ENCODE measurements at places on chromosomes 5 and 9.
A peak's percentile ranks its signal among the peaks of the same experiment; 100 is the strongest.

- no peak for DNase-seq
Measured at GRCh38 chr9:89376741-89377351, 58.5 kb downstream of the SECISBP2 start.

DNA sequence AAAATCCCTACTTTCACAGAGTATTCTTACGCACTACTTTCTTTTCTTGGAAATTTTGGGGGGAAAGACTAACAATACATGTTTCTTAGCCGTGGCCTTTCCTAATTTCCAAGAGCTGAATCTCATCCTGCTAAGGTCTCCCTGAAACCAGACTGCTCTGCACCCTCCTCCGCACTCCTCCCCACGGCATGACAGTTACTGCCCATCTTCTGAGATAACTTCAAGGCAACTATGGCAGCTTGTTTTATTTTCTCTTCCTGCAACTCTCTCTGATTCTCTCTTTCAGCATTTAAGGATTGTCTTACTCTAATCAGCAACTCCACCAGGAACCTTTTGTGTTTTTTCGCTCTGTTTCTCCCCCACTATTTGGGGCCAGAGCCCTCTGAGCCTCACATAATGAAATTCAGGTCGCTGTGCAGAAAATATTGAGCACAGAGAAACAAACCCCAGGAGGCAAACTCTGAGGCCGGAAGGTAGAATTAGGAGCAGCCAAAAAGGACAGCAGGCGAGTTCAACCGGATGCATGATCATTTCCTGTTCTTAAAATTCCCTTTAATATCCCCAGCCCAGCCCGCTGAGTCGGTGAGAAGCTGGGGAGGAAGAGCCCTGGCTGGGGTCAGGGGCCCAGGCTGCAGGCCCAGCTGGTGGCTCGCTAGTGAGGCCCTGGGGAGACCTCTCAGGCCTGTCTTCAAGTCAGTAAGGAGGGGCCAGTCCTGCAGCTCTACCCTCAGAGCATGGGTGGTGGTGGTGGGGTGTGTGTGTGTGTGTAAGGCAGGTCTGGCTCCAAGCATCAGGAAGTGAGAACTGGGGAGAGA lies 213.6 kb upstream of the S1PR3 start:
- DNase-seq: no peak

- DNase-seq: no peak
Measured at GRCh38 chr9:16715404-16715803, 155.1 kb downstream of the BNC2 start.

DNA sequence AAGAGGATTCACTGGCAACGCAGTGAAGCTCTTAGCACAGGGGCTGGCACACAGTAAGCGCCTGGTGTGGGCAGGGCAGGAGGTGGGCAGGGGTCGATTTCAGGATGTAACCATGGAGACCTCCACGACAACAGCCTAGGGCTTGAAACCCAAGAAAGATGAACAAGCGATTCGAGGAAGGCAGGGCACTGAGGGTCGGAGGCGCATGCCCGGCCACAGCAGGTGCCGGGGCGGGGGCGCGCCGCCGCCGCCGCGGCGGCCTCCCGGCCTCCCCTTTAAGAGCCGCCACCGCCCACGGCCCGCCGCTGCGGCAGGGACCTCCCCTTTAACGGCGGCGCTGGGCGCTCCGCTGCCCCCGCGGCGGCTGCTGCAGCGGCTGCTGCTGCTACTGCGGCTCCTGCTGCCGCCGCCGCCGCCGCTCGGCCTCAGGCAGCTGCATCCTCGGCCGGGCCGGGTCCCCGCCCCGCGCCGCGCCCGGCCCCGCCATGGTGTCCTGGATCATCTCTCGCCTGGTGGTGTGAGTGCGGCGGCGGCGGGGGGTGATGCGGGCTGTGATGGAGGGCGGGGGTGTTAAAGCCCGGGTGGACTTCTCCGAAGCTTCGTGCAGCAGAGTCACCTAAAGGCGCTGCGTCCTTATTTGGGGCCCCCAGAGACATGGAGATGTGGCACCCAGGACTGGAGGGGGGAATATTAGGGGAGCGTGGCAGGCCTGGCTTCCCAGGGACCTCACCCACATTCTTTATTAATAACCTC lies at the start of gene REEP2:
TSS of gene REEP2 (plus strand) at position 334 of the 753 bp plus-strand sequence. CDS start at position 486, 152 bp downstream.
- DNase-seq: peak; percentile 80

GRCh38 chr9:113570749-113571711 lies 107.5 kb downstream of the RGS3 start:
- no peak for DNase-seq

DNA sequence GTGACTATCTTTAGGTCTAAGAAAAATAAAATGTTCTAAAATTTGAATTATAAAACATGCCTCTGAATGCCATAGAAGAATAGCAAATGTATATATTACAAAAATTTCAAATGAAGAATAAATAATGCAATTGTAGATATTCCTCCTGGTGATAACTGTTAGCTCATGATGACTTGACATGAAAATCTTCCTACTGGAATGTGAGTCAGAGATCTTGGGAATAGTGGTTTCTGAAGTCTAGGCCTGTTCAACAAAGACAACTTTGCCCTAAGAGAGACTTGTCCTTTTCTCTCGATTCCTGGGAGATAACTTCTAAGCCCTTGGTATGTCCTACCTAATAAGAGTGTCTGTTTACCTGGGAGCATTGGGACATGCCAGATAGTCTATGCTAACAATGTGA lies 746.3 kb upstream of the RIOK2 start:
- DNase-seq: no peak

- no peak for DNase-seq
Measured at GRCh38 chr5:118397236-118397635, 591.1 kb downstream of the DTWD2 start.

DNA sequence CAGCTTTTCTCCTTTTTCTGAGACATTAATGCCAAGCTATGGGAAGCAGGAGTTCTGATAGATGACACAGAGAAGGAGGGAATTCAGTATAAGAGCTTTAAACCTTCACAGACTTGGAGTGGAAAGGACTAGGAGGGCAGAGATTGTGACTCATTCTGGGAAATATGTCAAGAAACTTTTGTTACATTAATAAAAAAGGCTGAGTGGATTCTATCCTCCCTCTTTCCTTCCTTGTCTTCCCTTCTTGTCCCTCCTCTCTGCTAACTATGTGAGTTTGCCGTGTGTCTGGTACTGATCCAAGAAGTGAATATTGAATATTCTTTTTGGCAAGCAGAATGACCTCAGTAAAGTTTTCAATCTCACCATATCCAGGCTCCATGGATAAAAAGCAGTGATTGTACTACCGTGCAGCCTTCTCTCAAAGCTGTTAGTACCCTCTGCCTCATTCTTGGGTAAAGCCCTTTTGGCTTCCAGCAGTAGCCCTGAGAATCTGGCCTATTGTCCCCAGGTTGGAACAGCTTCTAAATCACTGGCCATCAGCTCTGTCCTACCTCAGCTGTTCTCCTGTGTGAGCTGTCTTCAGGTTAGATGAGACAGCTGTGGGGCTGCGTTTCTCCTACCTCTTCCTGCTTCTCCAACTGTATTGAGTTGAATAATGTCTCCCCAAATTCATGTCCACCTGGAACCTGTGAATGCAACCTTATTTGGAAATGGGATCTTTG lies 73.9 kb downstream of the ATG10 start:
- no peak for DNase-seq

DNA sequence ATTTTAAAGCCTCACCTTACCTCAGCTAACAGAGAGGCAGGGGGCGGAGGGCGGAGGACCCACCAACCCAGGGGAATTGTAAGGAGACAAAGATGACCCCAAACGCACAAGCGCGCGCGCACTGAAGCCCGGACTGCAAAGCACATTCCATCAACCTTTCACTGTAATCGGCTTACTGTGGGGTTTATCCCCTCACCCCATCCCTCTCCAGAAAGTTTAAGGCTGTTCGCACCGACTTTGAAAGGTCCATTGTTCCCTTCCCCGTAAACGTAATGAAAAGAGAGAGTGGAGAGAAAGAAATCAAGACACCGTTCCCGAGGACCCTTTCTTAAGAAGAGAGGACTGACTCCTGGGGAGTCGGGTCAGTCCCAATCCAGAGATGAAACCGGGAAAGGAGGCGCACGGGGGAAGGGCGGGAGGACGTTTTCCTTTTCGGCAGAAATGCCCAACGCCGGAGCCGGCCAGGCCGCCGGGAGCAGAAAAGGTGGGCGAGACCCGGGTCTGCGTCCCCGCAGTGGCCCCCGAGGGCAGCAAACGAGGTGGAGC lies 464 bp downstream of the CEMIP2 start:
- peak; percentile 9 for DNase-seq

GRCh38 chr9:128626181-128626580 lies 30.5 kb downstream of the DYNC2I2 start:
- no peak for DNase-seq

- DNase-seq: no peak
Measured at GRCh38 chr5:176633598-176633997, 3.1 kb downstream of the EIF4E1B start.

GRCh38 chr5:129244478-129244877 lies 149.9 kb downstream of the ISOC1 start:
- no peak for DNase-seq

DNA sequence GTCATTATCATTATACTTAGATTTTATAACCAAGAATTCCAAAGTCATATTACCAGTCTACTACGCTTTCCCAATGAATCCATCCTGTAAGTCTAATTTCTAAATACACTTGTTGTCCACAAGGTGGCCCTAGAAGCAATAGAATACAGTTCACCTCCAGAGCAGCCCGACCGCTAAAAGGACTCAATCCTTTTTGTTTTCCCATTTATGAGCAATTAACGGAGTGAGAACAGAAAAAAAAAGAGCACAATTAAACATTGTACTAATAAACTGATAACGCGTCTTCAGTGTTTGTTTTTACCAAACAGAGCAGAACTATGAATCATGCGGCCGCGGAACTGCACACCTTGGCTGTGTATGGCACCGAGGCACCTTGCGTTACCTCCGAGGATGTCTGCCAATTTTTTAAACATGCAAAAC lies 160.7 kb upstream of the DAPK1 start:
- DNase-seq: peak; percentile 51

DNA sequence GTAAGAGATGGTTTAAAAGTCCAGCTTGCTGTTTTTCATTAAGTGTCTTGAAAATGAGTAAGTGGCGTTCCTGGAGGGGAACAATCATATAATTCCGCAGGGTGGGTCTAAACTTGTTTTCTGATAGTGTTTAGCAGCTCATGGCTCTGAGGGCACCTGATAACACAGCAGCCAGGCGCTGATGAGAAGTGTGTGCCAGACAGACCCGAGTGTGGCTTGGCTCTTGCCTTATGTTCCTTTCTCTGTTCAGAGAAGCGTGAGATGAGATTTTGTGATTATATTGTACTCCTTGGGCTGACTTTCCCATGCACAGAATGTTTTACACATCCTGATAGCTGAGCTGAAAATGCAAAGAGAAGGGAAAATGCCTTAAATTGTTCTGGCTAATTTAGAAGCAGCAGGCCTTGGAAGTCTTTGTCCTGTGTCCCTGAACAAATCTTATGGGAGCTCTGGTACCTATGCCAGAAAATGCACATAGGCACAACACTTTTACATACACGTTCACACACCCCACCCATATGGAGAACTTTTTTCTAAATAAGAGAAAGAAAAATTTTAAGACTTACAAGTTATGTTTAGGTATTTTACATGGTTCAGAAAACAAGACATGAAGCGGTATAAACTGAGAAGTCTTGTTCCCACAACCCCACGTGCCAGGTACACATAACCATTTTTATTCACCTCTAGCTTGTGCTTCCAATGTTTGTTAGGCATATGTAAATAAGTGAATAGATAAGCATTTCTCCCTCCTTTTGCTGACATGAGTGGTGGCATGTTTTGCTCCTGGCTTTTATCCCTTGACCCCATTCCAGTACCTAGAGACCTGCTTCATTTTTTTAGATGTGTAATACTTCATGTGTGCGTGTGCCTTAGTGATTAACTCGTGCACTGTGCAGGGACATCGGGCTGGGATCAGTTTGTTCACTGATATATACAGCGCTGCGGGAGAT lies 152.2 kb upstream of the OTULINL start:
- peak; percentile 49 for DNase-seq

DNA sequence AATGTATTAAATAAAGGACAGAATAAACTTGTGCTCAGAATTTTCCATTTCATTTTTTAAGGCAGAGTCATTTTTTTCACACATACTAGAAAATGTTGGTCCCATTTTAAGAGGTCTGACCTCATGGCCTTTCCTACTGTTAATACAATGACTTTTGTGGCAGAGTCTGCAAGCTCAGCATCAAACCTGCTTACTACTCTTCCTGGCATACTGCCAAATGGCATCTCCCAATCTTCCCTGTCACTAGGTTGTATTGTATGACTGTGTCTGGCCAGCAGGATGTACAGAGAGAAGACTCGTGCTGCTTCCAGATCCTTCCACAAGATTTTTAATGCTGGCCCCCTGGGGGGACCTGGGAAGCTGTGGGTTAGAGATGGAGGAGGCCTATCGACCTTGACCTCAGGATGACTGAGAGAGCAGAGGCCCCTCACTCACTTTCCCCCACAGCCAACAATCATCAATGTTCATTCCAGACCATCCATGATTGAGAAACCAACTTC lies 64.7 kb downstream of the BARX1 start:
- no peak for DNase-seq

DNA sequence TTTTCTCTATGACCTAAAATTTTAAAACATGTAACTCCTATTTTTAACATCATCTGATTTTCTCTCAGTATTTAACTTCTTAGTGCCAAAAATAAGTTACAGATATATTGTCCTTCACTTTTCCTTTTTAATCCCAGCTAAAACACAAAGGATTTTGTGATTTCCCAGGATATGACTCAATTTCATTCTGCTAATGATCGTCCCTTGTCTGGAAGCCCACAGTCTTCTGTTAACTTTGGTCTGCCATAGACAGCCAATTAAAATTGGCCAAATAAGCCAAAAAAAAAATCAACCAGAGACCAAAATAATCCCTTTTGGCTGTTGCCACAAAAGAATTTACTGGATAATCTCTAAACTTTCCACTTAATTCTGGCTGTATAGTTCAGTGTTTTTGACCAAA lies 124.5 kb upstream of the FST start:
- DNase-seq: no peak

- no peak for DNase-seq
Measured at GRCh38 chr9:76431601-76432000, 27.4 kb upstream of the GCNT1 start.

GRCh38 chr5:137738947-137739346 lies 3.1 kb upstream of the KLHL3 start:
- no peak for DNase-seq

DNA sequence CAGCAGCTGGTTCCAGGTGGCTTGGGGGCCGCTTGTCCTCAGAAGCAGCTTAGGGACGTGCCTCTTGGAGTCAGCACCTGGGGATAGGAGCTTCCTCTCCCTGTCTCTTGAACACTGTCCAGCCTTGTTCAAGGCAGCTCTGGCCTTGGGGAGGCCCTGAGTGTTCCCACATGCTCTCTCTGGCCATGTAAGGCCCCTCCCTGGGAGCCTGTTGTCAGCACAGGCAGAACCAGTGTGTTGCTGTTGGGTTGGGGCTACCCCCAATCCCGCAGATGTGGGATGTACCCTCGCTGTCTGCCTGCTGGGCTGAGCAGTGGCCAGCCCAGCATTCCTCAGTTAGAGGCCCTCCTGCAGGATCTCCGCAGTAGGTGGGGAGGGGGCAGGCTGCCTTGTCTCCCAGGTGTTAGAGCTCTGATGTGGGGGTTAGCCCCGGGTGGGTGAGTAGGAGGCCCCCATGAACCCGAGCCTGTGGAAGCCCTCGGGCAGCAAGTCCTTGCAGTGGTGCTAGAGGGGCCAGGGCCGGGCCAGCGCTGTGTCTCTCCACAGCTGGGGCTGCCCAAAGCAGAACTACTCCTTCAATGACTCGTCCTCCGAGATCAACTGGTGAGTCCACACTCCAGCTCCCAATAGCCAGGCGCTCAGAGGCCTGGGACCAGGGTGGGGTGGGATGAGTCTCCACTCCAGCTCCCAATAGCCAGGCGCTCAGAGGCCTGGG lies 51.6 kb downstream of the KCNT1 start:
- no peak for DNase-seq

- no peak for DNase-seq
Measured at GRCh38 chr9:120361551-120361950, 218.4 kb downstream of the CDK5RAP2 start.

- peak; percentile 55 for DNase-seq
Measured at GRCh38 chr5:122500245-122501088, 188.4 kb downstream of the SNCAIP start.
